Stimulated activated CD8-positive, alpha-beta memory T cell treated with anti-CD3 and anti-CD28 coated beads, Interleukin-7, amount 100 ng/mL, for 1 hour (primary cell): ENCODE measurements at places on chromosomes 2 and 18.

DNA sequence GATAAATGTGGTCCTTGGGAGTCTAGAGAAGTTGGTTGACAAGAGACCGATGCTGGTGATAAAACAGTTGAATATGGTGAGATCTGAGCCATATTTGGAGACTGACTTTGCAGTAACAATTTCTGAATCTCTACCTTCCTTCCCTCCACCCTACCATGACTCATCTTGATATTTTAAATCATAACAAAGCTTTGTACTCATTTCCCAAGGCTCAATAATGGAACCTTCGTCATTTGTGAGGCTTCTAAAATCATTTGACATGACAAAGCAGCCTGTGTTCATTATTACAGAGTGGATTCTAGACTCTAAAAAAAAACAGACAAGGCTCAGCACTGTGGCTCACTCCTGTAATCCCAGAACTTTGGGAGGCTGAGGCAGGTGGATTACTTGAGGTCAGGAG, 38.5 kb upstream of the PDCL3 start:
- no peak for DNase-seq

DNA sequence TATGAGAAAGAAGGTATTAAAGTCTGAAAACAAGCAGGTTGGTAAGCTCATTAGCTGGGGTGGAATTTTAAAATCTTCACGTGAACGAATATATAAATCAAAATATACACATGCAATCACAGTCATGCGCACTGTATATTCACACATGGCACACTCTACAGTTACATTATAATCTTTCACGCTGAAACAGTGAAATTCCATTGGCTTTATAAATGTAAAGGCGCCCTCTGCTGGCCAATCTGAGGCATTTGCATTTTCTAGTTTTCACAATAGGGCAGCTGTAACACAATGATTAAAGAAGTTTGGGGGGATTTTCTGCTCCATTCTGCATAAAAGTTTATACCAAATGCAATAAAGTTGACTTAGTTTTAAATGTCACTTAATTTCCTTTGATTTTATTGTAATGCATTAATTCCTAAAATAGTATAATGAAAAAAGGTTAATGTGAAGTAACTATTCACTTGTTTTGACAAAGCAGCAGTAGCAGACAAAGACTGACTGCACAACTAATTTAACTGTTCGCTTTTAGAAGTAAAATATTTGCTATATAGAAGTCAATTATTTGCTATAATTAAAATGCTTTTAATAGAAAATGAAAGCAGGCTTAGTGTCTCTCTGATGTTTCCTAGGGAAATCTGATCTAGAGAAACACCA, 17.2 kb downstream of the IFIH1 start:
- peak; percentile 24 for DNase-seq

DNA sequence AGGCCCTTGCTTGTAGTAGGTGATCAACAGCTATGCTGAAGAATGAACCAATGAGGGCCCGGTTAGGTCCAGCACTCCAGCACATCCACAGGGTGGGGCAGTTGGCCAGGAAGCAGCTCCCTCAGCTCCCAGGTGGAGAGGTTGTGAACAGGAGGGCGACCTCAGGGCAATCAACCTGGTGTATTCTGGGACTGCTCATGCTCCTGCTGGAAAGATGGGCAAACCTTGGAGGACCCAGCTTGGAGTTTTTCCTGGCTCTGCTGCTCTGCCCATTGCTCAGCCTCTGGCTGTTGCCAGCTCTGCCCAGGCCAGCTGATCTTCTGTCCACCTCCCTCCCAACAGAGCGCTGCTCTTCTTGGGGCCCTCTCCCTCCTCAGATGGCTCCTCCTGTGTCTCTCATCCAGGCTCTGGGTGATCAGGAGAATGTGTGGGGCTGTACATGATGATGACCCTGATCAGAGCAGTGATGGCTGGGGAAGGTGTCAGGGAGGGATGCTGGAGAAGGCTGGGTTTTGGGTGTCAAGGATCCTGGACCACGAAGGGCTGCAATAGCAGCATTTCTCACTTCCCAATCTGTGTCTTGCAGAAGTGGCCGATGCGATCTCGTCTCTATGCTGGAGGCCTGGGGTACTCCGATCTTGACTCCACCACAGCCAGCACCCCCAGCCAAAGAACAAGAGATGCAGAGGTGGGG, 3.4 kb downstream of the TCF23 start:
- no peak for DNase-seq

DNA sequence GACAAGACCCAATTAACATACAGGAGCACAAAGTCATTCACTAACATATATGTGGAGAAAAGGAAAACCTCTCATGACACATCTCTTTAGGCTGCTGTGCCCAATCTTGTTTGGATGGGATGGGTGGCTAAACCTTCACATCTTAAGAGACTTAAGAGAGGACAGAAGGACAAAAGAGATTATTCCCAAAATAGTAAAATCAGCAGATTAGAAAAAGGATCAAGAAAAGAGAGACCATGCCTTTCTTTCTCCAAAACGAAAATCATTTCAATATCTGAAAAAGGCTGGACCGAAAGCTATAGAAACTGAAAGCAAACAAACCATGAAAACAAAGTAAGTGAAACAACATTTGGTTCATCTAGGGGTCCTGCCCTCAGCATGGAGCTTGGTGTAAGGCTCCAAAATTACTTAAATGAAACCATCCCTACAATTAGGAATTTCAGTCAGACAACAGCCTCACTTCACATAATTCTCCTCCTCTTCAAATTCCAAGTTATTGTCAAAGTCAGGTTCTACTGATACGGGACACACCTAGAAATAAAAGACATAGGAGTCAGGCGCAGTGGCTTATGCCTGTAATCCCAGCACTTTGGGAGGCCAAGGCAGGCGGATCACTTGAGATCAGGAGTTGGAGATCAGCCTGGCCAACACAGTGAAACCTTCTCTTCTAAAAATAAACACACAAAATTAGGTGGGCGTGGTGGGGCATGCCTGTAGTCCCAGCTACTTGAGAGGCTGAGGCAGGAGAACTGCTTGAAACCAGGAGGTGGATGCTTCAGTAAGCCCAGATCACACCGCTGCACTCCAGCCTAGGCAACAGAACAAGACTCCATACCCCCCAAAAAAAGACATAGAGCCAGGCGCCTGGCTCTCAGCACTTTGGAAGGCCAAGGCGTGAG, 5.2 kb downstream of the STARD7 start:
- no peak for DNase-seq

GRCh38 chr18:76370201-76370600, 124.8 kb downstream of the ZNF516 start:
- DNase-seq: no peak

DNA sequence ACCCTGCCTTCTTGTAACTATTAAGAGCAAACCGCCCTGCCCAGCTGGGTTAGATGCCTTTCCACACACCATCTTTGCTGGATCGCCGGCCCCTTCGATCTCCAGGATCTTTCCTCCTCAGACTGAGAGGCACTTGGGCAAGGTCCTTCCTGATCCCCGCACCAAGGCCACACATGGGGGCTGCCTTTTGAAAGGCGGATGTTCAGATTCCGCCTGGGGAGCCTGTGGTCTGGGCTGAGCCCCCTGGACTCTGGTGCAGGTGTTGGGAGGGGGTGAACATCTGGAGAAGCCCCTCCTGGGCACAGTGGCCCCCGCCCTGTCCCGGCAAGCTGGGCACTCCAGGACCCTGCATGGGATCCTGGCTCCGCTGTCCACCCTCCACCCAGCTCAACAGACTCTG, 135.4 kb upstream of the HDAC4 start:
- no peak for DNase-seq

- DNase-seq: no peak
Measured at GRCh38 chr18:23378302-23378686, 74.8 kb upstream of the RIOK3 start.

- no peak for DNase-seq
Measured at GRCh38 chr2:82098617-82099016, 1794.1 kb upstream of the LRRTM1 start.

DNA sequence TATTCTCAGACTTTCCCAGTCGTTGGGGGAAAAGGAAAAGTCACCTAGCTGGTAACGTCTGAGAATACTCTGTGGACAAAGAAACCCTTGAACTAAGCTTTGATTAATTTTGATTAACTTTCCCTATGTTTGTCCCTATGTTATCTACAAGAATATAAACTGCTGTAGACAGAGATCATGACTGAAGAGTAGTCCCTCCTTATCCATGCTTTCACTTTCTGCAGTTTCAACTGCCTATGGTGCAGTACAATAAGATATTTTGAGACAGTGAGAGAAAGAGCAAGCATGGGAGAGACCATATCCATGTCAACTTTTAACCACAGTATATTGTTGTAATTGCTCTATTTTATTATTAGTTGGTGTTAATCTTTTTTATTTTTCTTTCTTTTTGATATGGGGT, 31.8 kb downstream of the TXNL1 start:
- DNase-seq: no peak

GRCh38 chr2:139790136-139790535, 1009.9 kb upstream of the NXPH2 start:
- no peak for DNase-seq

DNA sequence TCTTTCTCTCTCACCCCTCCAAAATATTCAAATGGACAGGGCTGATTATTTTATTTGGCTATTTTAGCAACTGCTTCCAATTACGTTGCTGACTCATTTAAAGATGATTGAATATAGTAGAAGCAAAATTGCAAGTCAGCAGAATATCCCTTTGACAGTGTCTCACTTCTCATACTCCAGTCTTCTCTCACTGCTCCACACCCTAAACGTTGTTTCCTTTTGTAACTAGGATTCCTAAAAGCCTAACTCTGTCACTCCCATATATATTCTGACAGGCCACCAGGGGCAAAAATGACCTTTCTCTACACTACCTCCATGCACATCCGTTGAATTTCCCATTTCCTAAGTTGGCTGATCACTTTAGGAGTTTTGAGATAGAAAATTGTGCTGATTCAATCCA, 351.1 kb downstream of the RND3 start:
- no peak for DNase-seq

GRCh38 chr2:227323818-227324217, 1.2 kb upstream of the MFF start:
- DNase-seq: no peak

DNA sequence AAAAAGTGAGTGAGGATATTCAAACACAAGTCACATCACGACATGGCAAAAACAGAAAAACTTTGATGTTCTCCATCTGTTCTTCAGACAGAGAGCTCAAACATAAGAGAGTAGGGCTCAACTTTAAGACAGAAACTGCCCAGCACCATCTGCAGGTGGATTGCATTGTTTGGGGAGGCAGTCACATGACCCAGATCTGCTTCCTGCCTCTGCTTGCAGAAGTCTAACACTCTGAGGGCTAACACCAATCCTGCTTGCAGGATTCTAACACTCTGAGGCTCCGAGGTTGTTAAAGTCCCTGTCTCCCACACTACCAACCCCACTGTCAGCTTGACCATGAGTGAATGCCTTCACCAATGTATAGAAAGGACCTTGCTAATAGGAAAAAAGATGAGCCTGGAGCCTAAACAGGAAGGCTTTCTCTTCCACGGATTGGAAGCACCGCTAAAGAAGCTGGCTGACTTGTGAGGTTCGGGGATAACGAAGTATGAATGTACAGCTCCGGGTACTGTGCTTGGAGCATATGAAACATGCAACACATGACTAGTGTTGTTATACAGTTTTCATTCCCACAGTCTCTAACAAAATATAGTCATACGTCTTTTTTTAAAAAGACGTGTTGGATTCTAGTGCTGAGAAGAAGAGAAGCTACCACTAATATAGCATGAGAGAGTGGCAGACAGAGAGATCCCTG, 176.6 kb upstream of the CREB1 start:
- no peak for DNase-seq

DNA sequence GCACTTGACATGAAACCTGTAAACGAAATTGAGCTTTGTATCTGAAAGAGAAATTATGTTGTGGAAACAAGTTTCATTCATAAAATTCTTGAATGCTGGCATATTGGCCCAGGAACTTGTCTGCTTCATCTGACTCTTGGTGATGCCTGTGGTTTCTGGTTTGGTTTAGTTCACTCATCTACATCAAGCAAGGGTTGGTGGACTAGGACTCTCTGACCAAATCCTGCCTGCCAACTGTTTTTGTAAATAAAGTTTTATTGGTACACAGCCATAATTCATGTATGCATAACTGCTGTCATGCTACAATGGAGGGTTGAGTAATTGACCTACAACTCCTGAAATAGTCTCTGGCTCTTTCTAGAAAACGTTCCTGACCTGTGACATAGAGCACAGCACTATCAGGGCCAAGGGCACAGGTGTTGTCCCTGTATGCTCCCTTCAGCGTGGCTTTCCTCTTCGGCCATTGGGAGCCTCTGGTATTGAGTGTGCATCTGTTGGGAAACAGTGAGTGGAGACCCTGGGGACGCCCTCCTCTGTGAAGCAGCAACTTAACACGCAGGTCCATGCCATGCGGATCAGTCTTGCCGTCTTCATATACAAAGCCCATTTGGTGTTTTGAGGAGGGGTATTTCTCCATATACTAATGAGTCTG, 226.3 kb downstream of the SH3RF3 start:
- no peak for DNase-seq

- DNase-seq: no peak
Measured at GRCh38 chr2:149357058-149357457, 26.7 kb downstream of the LYPD6 start.

GRCh38 chr2:184577743-184578142, 20.6 kb upstream of the ZNF804A start:
- no peak for DNase-seq

GRCh38 chr2:207617011-207617671, 8.1 kb downstream of the METTL21A start:
- DNase-seq: no peak

DNA sequence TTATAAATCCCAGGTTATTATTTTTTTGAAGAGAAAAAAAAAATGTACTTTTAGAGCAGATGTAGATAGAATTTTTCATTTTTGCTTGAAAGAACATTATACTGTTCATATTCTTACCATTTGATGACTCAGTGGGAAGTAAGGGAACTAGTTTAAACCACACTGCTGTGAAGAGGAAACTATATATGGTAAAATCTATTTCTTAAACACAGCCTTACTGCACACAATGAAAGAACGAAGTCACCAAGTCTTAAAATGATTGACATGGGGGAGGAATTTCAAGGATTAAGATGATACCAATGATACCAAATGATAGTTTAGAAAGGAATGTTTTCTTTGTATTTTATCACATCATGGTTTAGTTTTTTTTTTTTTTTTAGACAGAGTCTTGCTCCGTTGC, 5.0 kb downstream of the ACTR2 start:
- no peak for DNase-seq
